Breast epithelium (tissue), 4 donors: ENCODE measurements at places on chromosomes 3 and 15. TPM values are rescaled to one million over a fixed set of nuclear protein-coding genes. Genes with fewer than 3 reads are reported as not detected.

- no peak overlapping the region for H3K4me3 ChIP-seq
- DNase-seq = no peak
- no peaks in the 10 kb centered on the region for H3K36me3 ChIP-seq
- no peaks in the 10 kb centered on the region for H3K4me1 ChIP-seq
- no peak overlapping the region for H3K27ac ChIP-seq
- no peaks in the 10 kb centered on the region for H3K27me3 ChIP-seq
These were observed 25.2 kb downstream of the CGNL1 start for GRCh38 chr15:57401546-57401945.

DNA sequence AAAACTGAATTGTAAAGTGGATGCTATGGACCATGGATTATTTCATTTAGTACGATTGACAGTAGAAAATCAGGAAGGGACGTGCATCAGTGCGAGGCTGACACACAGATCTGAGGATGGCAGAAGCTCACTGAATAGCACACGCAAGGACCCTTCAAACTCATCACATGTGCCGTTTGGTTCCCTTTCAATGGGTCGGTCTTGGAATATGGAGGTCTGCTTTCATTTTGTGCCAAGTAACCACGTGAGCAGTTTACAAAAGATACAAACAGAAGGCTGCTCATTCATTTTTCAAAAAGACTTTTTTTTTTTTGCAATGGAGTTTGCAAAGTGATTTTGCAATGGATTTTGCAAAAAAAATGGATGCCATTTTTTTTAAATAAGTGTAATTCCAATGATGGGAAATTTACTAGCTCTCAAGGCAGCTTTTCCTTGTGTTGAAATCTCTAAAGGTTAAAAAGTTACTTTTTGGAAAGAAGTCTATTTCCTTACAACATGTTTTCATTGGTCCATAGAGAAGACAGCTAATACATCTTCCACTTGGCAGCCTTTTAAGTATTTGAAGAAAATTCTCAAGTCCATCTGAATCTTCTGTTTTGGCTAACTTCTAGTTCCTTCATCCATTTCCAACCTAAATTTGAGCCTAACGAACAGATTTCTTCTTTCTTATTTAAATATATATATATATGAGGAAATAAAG is 392.3 kb upstream of the TPRG1 start:
- DNase-seq = no peak
- H3K4me3 ChIP-seq = no peak overlapping the region
- H3K27me3 ChIP-seq = no peaks in the 10 kb centered on the region
- H3K36me3 ChIP-seq = no peaks in the 10 kb centered on the region
- H3K27ac ChIP-seq = peak overlapping the region; percentile 67

DNA sequence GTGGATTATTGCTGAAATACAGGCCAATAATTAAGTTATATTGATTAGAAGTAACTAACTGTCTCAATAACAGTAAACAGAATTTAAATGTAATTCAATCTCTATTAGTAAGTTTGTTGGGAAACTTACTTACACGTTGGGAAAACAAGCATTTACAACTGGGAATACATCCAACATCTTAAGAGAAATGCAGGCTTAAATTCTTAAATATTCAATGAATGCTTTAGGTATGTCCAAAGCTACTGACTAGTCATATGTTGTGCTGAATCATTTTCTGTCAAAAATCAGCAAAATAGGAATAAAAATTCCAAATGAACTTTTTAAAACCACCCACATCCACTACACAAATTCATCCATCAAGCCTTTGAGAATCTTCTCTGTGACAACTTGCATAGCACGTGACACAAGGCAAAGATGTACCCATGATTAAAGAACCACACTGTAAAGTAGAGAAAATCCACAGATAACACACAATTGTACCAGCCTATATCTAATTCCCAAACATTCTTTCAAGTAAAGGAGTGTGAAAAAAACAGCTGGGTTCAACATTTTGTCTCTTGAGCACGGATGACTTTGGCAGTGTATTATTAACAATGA is 60.0 kb downstream of the NMNAT3 start:
- no peak overlapping the region for H3K27ac ChIP-seq
- no peaks in the 10 kb centered on the region for H3K4me1 ChIP-seq
- no peaks in the 10 kb centered on the region for H3K36me3 ChIP-seq

GRCh38 chr15:43518197-43518761 is 871 bp downstream of the MAP1A start:
- DNase-seq = no peak
- no peaks in the 10 kb centered on the region for H3K4me1 ChIP-seq
- peak overlapping the region; percentile 50 for H3K27ac ChIP-seq
- H3K36me3 ChIP-seq = no peaks in the 10 kb centered on the region

GRCh38 chr3:118098827-118099226 is 935.8 kb downstream of the IGSF11 start:
- H3K27me3 ChIP-seq = no peaks in the 10 kb centered on the region
- H3K4me3 ChIP-seq = no peak overlapping the region
- H3K27ac ChIP-seq = no peak overlapping the region
- H3K4me1 ChIP-seq = no peaks in the 10 kb centered on the region
- no peak for DNase-seq

GRCh38 chr3:69692761-69693160 is 46.5 kb upstream of the MITF start:
- no peak overlapping the region for H3K27ac ChIP-seq
- no peak overlapping the region for H3K4me3 ChIP-seq

DNA sequence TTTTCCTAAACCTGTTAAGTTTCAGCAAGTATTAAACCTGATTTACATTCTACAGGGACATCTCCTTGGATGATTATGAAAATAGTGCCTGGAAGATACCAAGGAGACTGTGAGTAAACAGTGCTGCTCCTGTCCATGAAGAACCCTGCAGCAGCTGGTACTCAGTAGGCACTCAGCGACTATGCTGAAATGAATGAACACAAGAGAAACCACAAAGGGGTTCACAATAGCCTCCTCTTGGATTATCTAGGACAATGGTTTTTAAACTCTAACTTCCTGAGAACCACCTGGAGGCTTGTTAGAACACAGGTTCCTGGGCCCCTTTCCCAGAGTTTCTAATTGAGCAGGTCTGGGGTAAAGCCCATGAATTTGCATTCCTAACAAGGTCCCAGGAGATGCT is 488.4 kb upstream of the UBE2E2 start:
- H3K27me3 ChIP-seq = no peaks in the 10 kb centered on the region
- no peak overlapping the region for H3K27ac ChIP-seq
- no peaks in the 10 kb centered on the region for H3K4me1 ChIP-seq

GRCh38 chr3:14253707-14254382 is 75.2 kb downstream of the LSM3 start:
- DNase-seq = no peak
- H3K27me3 ChIP-seq = no peaks in the 10 kb centered on the region
- H3K4me3 ChIP-seq = no peak overlapping the region

DNA sequence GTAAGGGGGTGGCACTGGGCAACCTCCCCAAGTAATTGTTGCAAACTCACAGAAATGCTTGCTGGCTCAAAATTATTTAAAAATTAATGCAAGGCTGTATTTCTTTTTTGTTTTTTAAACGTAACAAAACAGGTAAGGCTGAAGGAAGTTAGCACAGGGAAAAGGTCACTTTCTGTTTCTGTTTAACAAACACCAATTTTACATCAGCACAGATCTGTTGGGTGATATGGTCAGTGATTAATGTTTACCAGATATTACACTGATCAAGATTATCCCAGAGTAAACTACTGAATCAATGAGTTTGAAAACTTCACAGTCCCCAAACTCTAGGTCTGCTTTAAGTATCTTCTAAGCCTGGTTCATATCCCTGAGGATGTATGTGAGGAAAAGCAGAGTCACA is 558.0 kb downstream of the FOXP1 start:
- no peaks in the 10 kb centered on the region for H3K4me1 ChIP-seq
- H3K27ac ChIP-seq = no peak overlapping the region
- DNase-seq = no peak
- no peaks in the 10 kb centered on the region for H3K27me3 ChIP-seq
- H3K36me3 ChIP-seq = no peaks in the 10 kb centered on the region

- no peaks in the 10 kb centered on the region for H3K36me3 ChIP-seq
- DNase-seq = no peak
- no peaks in the 10 kb centered on the region for H3K27me3 ChIP-seq
- no peak overlapping the region for H3K4me3 ChIP-seq
These were observed 279.7 kb downstream of the PYDC2 start for GRCh38 chr3:191740712-191741111.

DNA sequence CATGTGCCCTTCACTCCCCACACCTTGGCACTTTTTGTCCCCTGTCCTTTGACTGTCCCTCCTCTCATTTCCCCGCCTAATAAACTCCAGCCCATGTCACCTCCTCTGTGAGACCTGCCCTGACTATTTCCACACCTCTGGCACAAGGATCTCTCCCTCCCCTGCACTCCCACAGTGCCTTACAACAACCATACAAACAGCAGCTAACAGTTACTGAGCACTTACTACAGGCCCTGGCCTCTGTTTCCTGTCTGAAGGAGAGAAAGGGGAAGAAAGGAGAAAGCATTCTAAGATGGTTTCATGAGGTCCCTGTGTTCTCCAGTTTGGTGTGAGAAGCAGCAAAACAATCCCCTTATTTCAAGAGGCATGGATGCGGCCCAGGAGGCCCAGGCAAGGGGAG is 20.0 kb upstream of the TRH start:
- no peaks in the 10 kb centered on the region for H3K36me3 ChIP-seq
- H3K4me3 ChIP-seq = no peak overlapping the region
- no peaks in the 10 kb centered on the region for H3K27me3 ChIP-seq
- H3K27ac ChIP-seq = no peak overlapping the region

DNA sequence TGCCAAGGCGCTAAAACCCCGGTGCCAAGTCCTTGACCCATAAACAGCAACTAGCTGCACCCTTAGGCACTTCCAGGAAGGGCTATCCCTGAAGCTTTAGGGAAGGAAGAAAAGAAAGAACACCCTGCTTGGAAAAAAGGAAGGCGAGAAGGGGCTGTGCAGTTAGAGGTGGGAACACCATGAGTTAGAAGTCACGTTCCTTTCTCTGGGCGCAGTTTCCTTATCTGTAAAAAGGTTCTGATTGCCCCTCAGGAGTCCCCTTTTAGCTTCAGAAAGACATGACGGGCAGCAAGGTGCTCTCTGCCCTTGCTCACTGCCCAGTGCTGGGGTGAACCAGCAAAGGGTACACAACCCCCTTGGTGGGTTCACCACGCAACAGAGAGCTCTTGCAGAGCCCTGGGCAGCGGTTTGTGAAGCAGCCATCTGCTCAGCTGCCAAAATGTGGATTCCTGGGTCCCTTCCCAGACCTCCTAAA is 798 bp downstream of the GCHFR start:
- peaks cover 20% of the 10 kb centered on the region for H3K4me1 ChIP-seq
- peak overlapping the region; percentile 87 for H3K27ac ChIP-seq
- no peaks in the 10 kb centered on the region for H3K27me3 ChIP-seq
- peak overlapping the region; percentile 74 for H3K4me3 ChIP-seq
- H3K36me3 ChIP-seq = no peaks in the 10 kb centered on the region

FOXB1 gene
- not detected for total RNA-seq

TMEM40 gene
- 1.8 TPM for total RNA-seq

PLA2G4D gene
- not detected for total RNA-seq

PML gene
- 103 TPM for total RNA-seq

SLC7A14 gene
- total RNA-seq = not detected
